ENCODE measurements at places on chromosomes 11 and 22.
A peak's percentile ranks its signal among the peaks of the same experiment; 100 is the strongest.

- no peak for DNase-seq
Observed at GRCh38 chr11:1048375-1049070, 12.0 kb upstream of the MUC6 start.

- no peak for DNase-seq
Observed at GRCh38 chr11:22405377-22405776, 67.2 kb downstream of the SLC17A6 start.

DNA sequence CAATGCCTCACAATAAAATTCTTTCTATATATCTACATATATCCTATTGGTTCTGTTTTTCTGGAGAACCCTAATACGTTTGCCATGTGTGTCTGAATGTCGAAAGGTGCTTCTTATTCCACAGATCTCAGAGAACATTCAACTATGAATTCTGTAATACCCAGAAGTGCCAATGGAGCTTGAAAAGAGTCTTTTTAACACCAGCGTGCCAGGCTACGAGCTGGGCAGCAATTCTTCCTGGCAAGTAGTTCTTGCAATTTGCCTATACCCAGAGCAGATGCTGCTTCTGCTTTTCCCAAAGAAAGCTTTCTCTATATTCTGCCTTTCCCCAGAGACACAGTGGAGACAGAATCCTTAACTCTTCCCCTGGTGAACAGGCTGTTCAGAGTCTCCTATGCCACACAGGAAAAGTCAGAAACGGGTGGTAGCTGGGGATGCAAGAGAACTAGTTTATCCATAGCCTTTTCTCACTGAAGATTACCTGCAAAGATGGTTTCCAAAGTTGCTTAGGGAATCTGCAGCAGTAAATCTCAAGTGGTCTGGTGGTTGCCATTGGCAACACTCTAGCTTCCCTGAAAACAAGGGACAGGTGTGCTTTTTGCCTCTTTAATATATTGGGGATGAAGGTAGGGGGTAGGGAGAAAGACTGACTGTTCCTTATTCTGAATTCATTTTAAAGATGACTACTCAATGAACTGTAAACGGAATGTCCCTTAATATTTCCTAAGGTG lies 16.8 kb upstream of the PAFAH1B2 start:
- DNase-seq = no peak

GRCh38 chr11:66719111-66719872 lies 9.7 kb downstream of the SPTBN2 start:
- no peak for DNase-seq

DNA sequence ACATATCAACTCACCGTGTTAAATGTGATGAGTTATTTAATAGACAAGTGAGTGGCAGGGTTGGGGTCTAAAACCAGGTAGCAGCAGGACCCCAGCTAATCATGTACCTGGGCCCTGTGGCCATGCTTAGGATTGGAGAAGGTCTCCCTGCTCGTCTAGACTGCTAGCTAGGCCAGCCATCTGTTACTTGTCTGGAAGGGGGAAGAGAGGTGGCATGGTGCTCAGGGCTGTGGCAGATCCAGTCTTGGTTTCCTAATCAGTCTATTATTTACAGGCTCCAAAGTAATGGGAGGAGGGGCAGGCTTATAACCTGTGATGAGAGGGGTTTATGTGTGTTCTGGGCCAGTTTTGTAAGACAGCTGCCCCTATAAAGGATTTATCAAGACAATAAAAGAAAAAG lies 105.9 kb downstream of the NTM start:
- DNase-seq = no peak

GRCh38 chr11:10930224-10930971 lies 72.5 kb upstream of the ZBED5 start:
- no peak for DNase-seq

DNA sequence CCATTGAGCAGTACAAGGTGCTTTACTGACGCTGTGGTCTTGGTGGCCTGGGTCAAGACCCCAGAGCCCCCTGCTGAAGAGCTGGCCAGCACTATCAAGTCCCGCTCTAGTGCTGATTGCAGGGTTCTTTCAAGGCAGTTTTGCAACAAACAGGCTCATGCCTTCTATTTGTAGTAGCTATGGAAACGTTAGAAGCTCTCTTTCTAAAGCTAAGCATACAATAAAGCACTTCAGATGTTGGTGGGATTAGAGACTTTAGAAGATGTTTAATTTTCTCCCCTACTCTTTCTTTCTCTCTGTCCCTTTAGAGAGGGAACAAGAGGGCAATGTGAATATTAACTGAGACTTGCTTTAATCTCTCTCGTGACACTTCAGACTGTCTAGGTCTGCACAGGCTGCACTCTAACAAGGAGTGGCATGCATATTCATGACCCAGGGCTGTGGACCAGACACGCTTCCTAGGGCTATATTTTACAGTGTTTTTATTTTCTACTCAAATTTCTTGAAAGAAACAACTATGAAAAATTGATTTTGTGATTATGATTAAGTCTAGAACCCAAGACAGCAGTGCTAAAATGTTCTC lies 138.6 kb downstream of the WNT7B start:
- no peak for DNase-seq

- peak; percentile 56 for DNase-seq
Observed at GRCh38 chr22:45318168-45318557, 8.4 kb downstream of the FAM118A start.

DNA sequence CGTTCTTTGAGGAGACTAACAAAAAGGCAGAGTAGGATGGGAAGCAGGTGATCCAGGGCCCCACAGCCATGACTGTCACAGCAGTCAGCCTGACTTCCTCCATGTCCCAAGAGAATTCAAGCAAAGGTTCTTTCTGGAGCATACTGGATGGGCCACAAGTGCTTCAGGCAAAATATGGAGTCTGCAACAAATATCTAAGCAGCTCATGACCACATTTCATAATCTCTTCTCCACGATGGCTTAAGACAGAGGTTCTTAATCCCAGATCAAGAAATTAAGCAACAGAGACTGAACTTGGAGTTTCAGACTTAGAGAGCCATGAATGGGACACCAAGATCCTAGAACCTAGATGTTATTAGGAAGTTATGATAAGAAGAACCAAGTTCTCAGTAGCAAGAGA lies 31.6 kb downstream of the GUCY1A2 start:
- DNase-seq = no peak

GRCh38 chr22:25623310-25623734 lies 58.8 kb downstream of the GRK3 start:
- no peak for DNase-seq

DNA sequence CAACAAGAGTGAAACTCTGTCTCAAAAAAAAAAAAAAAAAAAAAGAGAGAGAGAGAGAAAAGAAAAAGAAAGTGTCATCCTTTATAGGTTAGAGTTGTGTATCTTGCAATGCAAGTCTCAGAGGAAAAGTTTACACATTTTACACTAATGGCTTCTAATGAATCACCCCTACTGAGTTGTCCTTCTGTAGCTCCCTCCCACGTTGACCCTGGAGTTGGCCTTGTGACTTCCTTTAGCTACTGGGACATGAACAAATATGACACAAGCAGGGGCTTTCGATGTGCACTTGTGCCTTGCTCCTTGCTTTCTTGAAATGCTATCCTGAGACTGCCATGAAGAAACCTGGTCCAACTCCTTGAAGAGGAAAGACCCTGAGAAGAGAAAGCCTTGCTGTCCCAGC lies 2.4 kb upstream of the SMCO4 start:
- DNase-seq = no peak

- no peak for DNase-seq
Observed at GRCh38 chr11:9310485-9311090, 3.8 kb downstream of the TMEM41B start.

- DNase-seq = no peak
Observed at GRCh38 chr11:10480026-10480425, 25.0 kb downstream of the AMPD3 start.

DNA sequence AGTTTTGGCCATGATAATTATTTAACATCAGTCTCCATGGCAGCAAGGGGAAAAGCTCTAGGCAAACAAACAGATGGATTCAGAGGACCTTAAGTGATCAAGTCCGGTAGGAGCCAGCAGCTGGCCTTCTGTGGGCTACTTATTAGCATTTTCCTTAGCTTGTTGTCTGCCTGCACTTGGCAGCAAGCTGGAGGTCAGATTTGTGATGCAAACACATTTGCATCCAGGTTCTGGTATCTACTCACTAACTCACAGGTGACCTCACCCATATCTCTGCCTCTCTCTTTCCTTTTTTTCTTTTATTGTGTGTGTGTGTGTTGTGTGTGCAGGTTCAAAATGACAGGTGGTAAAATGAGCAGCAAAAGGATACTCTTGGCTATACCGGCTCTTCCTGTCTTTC lies 32.3 kb downstream of the ARHGAP42 start:
- DNase-seq = peak; percentile 62

- DNase-seq = no peak
Observed at GRCh38 chr11:45027312-45027711, 76.6 kb upstream of the TP53I11 start.

All from kidney glomerular epithelial cell (primary cell).